ENCODE measurements at places on chromosomes 13 and 19.
A peak's percentile ranks its signal among the peaks of the same experiment; 100 is the strongest.

- DNase-seq: no peak
Measured at GRCh38 chr13:100389617-100390016, 199.0 kb downstream of the GGACT start.

- DNase-seq: no peak
Measured at GRCh38 chr13:98069985-98070384, 72.9 kb upstream of the FARP1 start.

DNA sequence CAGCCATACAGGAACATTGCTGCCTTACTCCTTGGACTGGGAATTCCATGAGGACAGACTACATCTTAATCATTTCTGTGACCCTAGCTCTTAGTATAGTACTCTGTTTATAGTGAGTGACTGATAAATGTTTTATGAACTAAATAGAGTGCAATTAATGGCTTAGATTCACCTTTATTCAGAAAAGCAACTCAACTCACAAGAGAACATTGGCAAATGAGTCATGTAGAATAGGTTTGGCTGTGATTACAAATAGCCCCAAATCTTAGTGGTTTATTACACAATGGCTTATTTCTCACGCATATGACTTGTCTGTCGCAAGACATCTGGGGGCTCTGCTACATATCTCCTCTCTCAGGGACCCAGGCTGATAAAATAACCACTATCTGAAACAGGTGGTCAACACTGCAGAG, 121.6 kb upstream of the KL start:
- no peak for DNase-seq

- DNase-seq: no peak
Measured at GRCh38 chr13:105202354-105202753, 1333.1 kb downstream of the EFNB2 start.

GRCh38 chr19:12596927-12597548, 13.6 kb downstream of the ZNF490 start:
- no peak for DNase-seq

- no peak for DNase-seq
Measured at GRCh38 chr19:5083547-5083965, 114.6 kb downstream of the KDM4B start.

DNA sequence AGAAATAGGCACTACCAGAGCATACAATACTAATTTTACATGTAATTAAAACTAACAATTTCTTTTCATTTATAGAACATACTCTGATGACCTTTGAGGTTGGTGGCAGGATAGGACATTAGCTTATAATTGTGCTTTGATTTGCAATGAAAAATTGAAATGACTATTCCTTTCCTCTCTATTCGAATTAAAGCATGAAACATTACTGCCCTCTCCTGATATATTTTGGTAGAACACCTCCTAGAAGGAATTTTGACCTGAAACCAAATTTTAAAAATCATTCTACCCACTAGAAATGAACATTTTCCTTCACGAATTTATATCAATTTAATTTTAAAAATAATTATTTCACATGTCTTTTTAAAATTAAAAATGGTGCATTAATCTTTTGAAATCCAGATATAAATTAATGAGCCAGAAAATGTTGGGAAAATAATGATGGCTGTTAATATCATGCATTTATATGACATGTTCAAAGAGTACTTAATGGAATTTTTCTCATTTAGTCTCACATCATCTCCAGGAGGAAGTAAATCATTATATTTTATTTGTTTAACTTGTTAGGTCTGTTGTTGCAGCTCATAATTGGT, 556.3 kb upstream of the ARGLU1 start:
- no peak for DNase-seq

- no peak for DNase-seq
Measured at GRCh38 chr13:112776971-112777370, 87.1 kb downstream of the ATP11A start.

DNA sequence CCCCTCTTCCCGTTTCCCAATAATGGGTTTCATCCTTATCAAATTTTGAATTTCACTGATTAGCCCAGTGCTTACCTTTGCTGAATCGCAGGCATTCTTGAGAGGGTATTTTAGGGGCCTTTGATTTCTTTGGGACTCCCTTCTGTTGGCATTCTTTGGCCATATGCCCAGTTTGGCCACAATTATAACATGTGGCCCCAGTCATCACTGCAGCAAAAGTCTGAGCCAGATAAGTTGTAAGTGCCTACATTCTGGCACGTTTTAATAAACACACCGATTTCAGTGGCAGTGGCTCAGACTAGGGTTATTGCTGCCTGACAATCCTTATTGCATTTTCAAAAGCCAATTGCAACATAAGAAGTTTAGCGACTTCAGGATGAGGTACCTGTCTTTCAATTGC, 41.4 kb downstream of the ZNF726 start:
- DNase-seq: no peak

- DNase-seq: no peak
Measured at GRCh38 chr13:113555141-113555540, 29.4 kb upstream of the TFDP1 start.

- no peak for DNase-seq
Measured at GRCh38 chr13:107457686-107458085, 757.6 kb downstream of the LIG4 start.

DNA sequence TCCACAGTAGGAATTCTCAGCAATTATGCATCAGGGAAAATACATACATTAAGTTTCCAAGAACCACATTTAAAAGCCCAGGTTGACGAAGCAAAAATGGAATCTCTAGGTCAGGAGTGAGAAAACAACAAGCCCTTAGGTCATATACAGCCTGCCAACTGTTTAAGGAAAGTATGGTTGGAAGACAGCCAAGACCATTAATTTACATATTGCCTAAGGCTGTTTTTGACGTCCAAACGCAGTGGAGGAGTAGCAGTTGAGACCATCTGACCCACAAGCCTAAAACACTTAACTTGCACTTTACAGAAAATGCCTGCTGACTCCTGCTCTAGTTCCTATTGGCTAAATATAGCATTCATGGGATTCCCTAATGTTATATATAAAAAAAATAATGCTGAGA, 299.0 kb downstream of the ITGBL1 start:
- DNase-seq: peak; percentile 3

- DNase-seq: no peak
Measured at GRCh38 chr19:1780272-1780958, 27.1 kb downstream of the ONECUT3 start.

GRCh38 chr19:32223595-32224370, 121.6 kb upstream of the ZNF507 start:
- DNase-seq: no peak

GRCh38 chr13:40178130-40178529, 488.3 kb downstream of the FOXO1 start:
- DNase-seq: no peak

DNA sequence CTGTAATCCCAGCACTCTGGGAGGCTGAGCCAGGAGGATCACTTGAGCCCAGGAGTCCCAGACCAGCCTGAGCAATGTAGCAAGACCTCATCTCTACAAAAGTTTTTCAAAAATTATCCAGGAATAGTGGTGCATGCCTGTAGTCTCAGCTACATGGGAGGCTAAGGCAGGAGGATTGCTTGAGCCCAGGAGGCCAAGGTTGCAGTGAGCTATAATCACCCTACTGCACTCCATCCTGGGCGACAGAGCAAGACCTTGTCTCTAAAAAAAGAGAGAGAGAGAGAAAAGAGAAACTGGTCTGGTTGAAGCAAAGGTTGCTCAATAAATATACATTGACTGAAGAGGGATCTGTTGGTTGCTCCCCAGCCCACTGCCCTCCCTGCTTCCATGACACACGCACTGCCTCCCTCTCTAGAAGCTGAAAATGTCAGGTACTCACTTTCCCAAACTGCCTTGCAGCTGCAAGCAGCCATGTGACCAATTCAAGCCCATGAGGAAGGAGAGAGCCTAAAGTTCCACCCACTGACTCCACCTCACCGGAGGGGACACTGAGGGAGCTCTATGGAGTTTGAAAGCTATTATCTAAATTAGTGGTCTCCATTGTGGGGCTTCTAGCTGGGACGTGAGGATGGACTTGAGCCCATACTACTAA, 14.0 kb downstream of the CEACAM16 start:
- DNase-seq: no peak

GRCh38 chr19:18308051-18308947, 14.6 kb downstream of the LSM4 start:
- DNase-seq: no peak

DNA sequence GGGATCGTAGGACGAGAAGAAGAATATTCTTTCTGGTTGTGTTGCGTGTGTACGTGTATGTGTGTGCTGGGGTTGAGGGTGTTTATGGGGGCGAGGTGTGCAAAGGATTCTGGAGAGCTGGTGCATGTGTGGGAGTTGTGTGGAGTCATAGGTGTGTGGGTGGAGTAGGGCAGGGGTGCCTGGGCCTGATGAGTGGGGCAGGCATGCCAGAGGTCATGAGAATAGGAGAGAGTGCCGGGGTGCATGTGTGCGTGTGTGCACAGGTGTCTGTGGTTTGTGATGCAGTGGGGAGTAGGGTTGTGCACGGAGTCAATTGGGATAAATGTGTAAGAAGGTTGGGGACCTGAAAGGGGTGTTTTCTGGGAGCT, 649 bp downstream of the TMEM91 start:
- DNase-seq: no peak

DNA sequence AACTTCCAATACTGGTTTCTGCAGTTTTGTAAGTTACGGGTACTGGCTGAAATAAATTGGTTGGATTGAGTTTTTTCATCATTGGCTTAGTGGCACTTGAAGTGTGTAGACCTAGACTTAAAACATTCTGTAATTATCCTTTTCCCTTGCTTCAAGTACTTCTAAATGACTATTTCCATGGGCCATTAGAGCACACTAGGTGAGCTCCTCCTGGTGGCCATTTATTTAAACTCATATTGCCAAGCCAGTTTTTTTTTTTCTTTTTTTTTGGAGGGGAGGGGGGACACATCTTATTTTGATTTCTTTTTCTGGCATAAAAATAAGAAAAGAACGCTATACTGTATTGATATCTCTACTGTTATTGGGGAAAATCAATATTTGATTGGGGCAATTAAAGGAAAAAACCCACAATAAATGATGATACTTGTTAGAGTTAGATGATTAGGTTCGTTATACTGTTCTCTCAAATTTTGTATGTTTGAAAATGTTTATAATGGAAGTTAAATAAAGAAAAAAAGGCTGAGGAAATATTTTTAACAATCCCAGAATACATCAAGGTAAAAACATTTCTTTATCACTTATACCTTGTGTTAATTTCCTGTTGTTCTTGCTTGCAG, 82.9 kb downstream of the PDS5B start:
- DNase-seq: no peak

Data from LNCaP clone FGC (cell line).